ENCODE measurements at places on chromosomes 11 and 22.

GRCh38 chr22:49663823-49664222 lies 163.8 kb downstream of the BRD1 start:
- DNase-seq: no peak

GRCh38 chr11:78025378-78025777 lies 2.3 kb upstream of the KCTD14 start:
- no peak for DNase-seq

- DNase-seq: no peak
Observed at GRCh38 chr11:72584939-72585597, 89.2 kb downstream of the PDE2A start.

DNA sequence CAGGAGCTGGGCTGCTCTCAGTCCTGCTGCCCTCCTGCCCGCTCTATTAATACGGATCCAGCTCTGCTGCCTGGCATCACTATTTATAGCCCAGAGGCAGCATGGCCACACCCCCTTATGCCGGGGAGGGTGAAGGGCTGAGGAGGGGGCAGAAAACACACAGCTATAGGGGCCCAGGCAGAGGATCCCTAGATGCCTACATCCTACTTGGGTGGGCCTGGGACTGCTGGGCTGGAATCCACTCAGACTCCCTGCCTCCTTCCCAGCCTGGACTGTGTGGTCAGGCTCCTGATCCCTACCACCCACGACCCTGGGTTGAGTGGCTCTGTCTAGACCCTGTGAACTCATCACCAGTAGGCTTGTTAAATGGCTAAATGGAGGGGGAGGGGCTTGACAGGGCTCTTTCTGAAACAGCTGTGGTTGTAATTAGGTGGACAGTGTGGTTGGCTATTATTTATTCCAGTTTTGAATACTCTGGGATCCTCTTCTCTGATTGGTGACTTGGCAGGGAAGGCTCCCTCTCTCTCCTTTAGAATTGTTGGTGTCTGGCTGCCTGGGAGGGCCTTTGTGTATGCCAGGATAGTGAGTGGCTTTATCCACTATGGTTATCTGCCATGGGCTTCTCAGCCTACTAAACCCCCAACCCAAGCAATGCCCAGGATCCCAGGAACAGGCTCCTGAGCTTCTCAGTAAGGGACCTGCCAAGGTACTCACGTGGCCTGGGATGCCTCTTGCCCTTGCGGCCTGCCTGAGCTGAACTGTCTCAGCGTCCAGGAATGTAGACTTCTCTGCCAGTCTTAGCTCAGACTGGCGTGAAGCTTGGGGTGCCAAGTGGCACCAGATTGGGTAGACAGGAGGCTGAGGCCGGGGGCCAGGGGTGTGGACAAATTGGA lies 15.2 kb downstream of the PHLDB1 start:
- DNase-seq: peak; percentile 93

DNA sequence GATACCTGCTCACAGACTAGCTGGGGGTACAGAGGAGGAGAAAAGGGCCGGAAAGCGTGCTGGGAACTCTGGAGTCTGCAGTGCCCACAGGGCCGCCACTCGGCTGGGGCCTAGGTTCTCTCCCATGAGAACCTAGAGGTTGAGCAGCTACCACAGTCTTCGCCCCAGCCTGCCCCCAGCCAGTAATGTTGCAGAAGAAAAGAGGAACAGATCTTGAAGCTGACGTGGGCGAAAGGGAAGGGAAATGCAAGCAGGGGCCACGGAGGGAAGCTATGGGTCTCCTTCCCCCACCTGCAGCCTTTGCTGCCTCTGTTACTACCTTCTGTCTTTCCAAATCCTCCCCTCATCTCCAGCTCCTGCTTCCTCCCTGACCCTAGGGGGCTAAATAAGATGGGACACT lies 28.8 kb upstream of the P2RY2 start:
- DNase-seq: no peak

GRCh38 chr11:59894616-59895015 lies 16.0 kb downstream of the OOSP3 start:
- DNase-seq: no peak

- DNase-seq: no peak
Observed at GRCh38 chr22:22716136-22716665, 71.8 kb downstream of the GGTLC2 start.

DNA sequence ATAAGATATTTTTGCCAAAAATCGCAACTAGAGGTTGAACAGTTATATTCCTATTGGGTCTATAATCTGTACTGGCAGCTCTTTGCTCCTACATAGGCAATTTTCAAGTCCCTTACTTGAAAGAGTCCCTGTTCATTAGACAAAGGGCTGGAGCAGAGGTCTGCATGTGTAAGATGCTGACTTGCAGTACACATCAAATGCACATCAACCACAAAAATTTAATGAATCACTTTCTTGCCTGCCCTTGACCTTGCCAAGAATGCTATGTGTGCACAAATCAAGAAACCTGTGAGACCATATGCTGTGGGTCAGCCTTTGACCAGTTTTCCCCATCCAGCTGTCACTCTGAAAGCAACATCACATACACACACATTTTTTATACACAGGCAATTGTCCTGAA lies 661.5 kb downstream of the LRRC4C start:
- no peak for DNase-seq

GRCh38 chr22:44154436-44154942 lies 26.2 kb upstream of the PARVG start:
- DNase-seq: no peak

GRCh38 chr11:130705670-130706421 lies 210.4 kb downstream of the SNX19 start:
- peak; percentile 14 for DNase-seq

DNA sequence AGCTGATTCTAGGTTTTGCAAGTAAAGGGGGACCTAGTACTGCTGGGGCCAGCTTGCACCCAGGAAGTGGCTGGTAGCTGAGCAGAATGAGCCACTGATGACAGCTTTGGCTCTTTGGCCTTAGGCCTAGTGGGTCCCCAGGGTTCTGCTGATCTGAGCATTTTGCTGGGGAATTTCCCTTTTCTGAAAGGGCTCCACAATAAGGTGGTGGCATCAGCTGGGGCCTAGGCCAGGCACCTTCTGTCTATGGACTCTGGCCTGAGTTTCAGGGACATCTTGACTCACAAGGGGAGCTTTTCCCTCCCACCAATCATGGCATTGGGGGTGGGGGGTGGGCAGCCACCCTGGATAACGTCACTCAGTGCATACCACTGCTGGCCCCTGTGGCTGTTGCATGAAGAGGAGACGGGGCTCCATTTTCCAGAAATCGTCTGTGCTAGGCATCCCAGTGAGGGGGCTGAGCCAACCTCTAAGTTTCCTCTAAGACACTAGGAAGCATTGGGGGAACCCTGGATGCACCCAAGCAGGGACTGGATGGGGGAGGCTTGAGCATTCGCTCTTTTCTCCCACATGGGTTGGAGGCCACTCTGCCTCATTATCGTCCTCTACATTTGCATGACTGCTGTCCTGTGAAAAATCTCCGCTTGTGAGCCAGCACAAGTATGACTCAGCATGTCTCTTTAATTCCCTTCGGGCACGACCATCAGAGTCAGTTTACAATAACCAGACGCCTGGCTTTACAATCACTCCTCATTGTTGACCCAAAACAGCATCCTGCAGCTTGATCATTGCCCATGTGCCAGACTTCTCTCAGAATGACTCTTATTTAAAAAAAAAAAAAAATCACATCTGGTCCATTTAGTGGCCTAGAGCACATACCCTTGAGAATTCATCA lies 145.0 kb upstream of the THY1 start:
- DNase-seq: peak; percentile 97

DNA sequence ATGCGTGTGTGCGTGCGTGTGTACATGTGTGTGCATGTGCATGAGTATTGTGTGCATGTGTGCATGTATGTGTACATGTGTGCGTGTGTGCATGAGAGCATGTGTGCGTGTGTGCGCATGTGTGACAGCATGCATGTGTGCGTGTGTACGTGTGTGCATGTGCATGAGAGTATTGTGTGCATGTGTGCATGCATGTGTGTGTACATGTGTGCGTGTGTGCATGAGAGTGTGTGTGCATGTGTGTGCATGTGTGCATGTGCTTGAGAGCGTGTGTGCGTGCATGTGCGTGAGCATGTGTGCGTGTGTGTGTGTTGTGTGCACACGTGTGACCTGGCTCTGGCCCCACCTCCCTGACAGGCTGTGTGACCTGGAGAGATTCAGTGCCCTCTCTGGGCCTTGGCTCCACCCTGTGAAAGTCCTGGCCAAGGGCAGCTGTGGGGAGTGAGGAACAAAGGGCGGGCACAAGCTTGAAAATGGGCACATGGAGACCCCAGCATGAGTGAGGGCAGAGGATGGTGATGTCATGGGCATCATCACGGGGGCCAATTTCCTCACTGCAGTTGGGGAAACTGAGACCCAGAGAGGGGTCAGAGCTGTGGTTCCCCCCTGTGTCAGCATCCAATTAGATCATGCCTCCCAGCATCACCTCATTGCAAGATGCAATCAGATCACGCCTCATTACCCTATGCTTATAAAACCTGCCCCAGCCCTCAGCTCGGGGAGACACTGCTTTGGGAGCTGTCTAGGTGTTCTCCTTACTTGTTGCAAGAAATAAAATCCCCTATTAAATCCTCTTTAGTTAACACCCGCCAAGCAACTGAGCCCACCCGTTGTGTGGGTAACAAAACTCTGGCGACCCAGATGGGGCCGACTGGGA lies 658 bp downstream of the ACY3 start:
- peak; percentile 5 for DNase-seq

All from DMS79 treated with DMSO at 0.1 percent for 48 hours (cell line).